ENCODE measurements at places on chromosomes 3 and 15.

DNA sequence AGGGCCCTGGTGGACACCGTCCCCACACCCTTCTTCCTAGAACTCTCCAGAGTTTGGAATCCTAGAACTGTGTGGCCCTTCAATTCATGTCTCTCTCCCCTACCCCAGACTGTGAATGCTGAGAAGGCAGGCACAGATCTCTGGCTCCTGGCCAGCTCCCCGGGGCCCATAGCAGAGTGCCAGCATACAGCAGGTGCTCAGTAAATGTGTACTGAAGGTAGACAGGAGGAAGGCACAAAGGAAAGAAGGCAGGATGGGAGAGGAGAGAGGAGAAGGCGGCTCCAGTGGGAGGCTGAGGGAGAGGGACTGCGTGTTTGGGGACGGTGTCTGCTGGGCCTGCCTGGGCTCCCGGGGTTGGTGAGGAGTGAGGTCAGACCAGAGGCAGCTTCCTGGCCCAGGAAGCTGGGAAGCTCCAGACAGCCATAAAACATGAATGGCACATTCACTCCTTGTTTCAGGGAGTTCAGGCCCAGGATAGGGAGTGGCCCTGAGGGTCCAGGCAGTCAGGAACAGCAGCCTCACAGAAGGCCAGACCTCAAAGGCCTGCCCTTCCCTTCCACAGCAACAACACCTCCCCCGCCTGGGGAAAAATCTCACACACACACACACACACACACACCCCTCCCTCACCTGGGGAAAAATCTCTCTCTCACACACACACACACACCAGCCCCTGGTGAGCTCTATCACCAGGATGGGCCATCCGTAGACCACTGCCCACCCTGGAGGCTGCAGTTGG, 137.1 kb upstream of the PRR20G start:
- no peak for DNase-seq

DNA sequence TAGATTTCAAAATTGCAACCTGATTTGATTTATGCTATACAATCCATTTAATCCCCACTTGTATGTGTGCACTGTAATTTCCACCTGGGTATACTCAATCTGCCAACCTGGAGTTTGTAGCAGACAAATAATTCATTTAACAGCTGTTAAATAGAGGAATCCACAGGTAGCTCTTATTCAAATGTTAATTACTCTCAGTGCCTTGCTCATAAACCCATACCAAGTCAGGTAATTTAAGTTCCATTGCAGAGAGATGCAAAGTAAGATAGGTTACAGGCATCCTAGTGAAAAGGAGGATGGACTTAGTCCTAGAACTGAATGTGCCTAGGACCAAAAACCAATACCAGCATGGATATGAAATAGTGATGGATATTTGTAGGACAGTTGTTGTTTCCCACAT, 674.2 kb downstream of the TBL1XR1 start:
- no peak for DNase-seq

- DNase-seq, result no peak
These were observed 315.8 kb downstream of the NTRK3 start for GRCh38 chr15:87940768-87941167.

GRCh38 chr3:12986986-12987385, 86.2 kb downstream of the IQSEC1 start:
- DNase-seq, result no peak

GRCh38 chr3:89227634-89228033, 120.2 kb downstream of the EPHA3 start:
- no peak for DNase-seq

DNA sequence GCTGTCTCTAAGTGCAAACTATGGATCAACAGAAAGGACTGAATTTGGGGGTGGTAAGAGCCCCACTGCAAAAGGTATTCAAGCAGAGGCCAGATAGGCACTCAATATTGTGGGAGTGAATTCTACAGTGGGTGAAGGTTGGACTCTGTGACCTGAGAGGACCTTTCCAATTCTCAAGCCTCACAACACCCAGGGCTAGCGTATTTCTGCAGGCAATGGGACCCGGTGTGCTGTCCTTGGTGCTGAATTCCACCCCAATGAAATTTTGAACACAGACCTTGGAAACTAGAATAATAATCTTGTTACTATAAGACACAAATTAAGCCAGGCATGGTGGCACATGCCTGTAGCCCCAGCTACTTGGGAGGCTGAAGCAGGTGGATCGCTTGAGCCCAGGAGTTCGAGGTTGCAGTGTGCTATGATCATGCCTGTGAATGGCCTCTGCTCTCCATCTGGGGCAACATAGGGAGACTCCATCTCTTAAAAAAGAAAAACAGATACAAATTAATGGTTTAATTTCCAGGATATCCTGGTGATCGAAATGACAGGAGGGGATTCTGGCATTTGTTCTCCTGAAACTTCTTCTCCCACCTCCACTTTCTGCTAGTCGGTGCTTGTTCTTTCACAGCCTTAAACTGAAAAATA, 135.4 kb downstream of the RAB11A start:
- DNase-seq, result no peak

GRCh38 chr3:145752576-145752975, 408.4 kb downstream of the PLOD2 start:
- DNase-seq, result no peak

DNA sequence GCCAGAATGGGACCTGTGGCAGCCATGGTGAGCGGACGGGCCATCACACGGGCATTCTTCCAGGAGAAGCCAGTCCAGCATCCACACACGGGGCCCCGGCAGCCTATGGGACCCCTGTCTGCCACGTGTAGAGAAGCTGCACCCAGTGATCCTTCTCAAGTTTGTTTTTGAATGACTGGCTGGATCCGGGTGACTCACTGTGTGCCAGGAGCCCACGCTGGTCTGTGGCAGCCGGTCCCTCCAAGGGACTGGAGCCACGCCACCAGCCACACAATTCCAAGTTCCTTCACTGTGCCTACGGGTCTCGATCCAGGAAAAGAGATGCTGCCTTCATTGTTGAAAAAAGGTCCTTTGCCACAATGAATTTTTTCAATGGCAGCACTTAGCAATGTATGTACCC, 58.1 kb downstream of the ATP10A start:
- DNase-seq, result no peak

- no peak for DNase-seq
These were observed 51.8 kb downstream of the CHD2 start for GRCh38 chr15:92951800-92952457.

DNA sequence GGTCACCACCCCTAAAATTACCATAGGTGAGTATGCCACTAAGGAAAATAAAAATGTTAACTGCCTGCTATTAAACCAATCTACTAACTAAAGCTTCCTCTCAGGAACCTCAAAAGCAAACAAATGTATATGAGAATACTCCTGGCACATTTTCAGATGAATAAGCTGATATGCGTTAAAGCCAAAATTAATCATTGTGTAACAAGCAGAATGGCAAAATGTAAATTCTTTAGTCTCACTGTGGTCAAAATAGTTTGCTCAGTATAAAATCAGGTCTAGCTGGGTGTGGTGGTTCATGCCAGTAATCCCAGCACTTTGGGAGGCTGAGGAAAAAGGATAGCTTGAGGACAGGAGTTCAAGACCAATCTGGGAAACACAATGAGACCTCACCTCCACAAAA, 53.6 kb downstream of the SUMF1 start:
- DNase-seq, result no peak

DNA sequence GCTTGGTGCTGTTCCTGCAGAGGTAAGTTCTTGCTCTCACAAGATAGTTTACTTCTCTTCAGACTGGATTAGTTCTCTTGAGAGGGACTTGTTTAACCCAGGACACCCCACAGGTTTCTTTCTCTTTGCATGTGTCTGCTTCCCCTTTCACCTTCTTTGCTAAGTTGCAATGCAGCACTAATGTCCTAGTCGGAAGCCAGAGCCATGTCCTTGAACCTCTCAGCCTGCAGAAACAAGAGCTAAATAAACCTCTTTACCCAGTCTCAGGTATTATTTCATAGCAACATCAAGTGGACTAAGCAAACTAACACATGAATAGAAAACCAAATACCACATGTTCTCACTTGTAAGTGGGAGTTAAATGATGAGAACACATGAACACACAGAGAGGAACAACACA, 915.2 kb downstream of the NSUN3 start:
- DNase-seq, result no peak

DNA sequence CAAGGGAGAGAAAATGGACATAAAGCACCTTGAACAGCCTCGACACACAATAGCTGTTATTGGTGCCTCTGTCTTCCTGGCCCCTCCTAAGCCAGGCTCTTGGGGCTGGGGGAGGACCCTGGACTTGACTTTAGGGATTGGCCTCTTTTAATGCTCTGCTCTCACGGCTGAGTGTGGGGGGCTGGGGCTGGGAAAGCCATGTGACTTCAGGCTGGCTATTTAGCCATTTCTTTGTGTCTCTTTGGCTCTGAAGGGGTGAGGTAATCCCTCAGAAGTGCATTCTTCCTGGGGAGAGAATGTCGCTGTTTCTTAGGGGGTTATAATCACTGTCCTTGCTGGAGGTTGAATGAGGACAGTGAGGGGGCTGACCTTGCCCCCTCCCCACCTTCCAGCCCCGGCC, 26.2 kb downstream of the MAGEF1 start:
- DNase-seq, result no peak

- DNase-seq, result no peak
These were observed 44.8 kb downstream of the LHFPL4 start for GRCh38 chr3:9508781-9509180.

- DNase-seq, result no peak
These were observed 13.7 kb downstream of the PPARG start for GRCh38 chr3:12302564-12302963.

GRCh38 chr3:149243540-149243939, 21.9 kb upstream of the CP start:
- DNase-seq, result no peak

GRCh38 chr3:120908030-120908794, at the start of gene STXBP5L:
Gene STXBP5L (plus strand): TSS chr3:120908205. CDS start chr3:120909579, 1,374 bp downstream.
- DNase-seq, result no peak

- no peak for DNase-seq
These were observed 549.6 kb upstream of the CCDC54 start for GRCh38 chr3:106827515-106828213.

GRCh38 chr3:33044676-33045075, 52.3 kb downstream of the GLB1 start:
- DNase-seq, result no peak

GRCh38 chr3:143612541-143612940, 235.7 kb downstream of the SLC9A9 start:
- no peak for DNase-seq

- DNase-seq, result no peak
These were observed 42.0 kb downstream of the UMPS start for GRCh38 chr3:124772081-124772831.

DNA sequence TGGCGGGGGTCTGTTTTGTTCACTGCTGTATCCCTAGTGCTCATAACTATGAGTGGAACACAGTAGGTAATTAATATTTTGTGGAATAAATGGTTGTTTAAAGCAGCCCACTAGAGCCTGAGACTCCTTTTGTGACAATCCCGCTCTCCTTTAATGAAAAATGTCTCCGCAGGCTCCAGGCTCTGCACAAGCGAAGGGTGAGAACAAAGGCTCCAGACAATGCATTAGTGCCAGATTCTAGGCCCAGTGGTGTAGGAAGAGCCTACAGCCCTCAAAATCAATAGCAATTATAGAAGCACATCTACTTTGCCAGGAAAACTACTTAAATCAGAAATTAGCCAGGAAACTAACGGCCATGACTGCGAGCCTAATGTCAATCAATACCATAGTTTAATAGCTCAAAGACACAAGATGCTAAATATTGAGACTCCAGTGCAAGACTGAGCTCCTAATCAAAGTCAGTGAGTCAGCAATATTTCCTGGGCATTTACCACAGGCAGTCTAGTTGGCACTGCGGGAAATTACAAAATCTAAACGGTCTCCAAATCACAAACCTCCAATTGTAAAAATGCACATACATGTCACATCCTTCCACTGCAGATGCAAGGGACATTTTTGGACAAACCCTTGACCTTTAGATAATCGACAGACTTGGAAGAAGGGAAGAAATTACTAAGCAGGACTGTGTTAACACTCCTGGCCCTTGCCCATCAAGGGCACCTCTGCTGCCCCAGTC, 2.3 kb downstream of the ANXA2 start:
- DNase-seq, result no peak

DNA sequence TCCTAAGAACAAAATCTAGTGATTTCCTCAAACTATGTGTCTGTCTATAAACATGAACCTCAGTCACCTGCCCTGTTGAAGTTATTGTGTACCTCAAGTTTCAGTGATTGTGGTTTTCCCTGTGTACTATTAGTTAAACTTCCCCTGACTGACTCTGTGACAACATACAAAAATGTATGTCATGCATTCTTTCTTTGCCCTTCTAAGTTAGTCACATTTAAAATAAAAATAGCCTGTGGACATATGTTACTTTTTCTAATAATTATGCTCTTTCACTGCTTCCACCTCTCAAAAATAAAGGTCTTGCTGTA, 29.8 kb downstream of the EPHA6 start:
- no peak for DNase-seq

DNA sequence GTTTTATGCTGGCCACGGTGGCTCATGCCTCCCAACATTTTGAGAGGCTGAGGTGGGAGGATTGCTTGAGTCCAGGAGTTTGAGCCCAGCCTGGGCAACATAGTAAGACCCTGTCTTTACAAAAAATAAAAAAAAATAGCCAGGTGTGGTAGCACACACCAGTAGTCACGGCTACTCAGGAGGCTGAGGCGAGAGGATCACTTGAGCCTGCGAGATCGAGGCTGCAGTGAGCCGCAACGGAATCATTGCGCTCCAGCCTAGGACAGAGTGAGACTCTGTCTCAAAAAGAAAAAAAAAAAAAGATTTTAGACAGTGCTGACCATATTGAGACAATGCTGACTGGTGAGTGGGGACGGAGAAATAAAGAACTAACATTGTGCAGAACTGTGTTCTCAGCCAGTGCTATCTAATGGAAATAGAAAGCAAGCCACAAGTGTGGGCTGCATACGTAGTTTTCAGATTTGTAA, 67.2 kb downstream of the ST6GAL1 start:
- no peak for DNase-seq

DNA sequence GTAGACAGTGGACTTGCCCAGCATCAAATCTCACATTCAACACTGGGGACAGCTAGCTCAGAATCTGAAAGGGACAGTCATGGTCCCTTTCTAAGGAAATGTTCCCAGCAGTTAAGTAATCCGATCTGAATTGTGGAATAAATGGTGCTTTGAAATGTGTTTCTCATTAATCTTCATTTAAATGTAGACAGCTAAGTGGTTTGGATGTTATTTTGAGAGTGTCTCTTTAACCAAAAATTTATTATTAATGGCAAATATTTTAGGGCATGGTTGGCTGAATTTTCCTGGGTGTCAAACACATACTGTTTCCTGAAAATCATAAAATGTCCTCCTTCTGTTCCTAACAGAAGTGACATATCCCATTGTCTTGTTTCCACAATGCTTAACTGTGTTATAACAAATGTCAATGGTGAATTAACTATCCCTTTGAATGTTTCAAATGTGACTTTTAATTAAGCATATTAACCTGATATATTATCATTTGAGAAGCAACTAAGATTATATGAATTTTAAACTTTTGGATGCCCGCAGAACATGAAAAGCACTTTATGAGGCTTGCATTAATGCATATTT, 210.8 kb downstream of the CHST2 start:
- DNase-seq, result no peak

- no peak for DNase-seq
These were observed 25.5 kb downstream of the CHP1 start for GRCh38 chr15:41256577-41257038.

- DNase-seq, result no peak
These were observed 459.4 kb upstream of the TPRG1 start for GRCh38 chr3:188712248-188712924.

All from hematopoietic multipotent progenitor cell (in vitro differentiated cells).